ENCODE measurements at places on chromosomes 2 and 18.

DNA sequence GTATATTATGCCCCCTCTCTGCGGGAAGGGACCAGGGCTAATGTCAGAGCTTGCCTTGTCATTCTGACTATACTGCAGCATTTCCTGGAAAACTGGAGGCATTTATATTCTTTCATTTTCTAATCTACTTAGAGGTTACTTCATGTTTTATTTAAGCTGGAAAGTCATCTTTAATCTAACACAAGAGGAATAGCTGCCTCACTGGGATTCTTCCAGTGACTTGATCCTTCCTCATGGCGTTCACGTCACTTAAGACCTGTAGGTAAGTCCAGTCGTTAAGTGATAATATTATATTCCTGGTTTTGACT, 727.6 kb upstream of the DDX18 start:
- no peak for DNase-seq

DNA sequence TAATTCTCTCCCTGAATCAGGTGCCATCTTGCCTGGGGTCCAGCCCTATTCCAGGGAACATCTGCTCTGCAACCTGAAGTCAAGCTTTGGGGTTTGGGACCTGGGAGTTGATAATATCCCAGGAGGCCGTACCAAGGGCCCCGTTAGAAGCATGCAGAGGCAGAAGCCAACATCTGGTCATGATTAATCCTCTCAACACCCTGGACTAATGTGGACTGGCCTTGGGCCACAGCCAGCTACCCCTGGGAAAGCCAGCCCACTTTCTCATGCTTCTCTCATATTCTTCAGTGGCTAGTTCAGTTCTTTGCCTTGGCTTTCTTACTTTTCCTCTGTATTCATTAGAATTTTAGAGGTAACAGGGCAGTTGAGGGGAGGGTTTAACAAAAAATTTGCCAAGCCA, 515.6 kb upstream of the NRP2 start:
- DNase-seq: no peak

DNA sequence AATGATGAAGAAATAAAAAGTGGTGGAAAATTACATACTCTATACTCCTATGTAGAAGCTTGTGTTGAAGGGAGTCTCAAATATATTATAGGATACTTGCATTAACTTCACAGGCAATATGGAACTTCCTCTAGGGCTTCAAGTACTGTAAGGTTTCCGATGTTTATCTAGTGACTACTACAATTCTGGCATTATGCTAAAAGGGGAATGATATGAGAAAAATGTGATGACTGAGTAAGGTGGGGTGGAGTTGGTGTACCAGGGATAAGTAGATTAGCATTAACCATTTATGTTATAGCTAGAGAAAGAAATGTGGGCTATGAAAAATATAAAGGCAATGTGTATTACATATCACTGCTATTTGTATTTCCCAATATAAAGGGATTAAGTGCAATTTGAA, 229.5 kb downstream of the DCC start:
- no peak for DNase-seq

DNA sequence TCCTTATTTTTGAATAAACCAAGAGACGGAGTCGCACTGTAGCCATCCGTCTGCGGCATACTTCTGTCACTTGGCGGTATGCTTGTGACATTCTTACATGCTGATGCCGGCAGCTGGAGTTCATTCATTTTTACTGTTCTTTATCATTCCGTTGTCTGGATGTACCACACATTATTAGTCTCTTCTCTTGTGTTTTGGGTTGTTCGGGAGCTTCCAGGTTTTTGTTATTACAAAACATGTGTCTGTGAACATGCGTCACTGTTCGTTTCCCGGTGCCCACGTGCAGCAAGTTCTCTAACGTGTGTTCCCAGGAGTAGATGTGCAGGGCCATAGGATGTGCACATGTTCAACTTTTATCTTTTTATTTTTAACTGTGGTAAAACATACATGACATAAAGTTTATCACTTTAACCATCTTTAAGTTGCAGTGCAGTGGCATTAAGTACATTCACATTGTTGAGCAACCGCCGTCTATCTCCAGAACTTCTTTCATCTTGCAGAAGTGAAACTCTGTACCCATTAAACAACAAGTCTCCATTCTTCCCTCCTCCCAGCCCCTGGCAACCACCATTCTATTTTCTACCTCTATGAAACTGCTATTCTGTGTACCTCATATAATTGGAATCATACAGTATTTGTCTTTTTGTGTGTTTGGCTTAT, 40.1 kb downstream of the MTCL1 start:
- DNase-seq: no peak

DNA sequence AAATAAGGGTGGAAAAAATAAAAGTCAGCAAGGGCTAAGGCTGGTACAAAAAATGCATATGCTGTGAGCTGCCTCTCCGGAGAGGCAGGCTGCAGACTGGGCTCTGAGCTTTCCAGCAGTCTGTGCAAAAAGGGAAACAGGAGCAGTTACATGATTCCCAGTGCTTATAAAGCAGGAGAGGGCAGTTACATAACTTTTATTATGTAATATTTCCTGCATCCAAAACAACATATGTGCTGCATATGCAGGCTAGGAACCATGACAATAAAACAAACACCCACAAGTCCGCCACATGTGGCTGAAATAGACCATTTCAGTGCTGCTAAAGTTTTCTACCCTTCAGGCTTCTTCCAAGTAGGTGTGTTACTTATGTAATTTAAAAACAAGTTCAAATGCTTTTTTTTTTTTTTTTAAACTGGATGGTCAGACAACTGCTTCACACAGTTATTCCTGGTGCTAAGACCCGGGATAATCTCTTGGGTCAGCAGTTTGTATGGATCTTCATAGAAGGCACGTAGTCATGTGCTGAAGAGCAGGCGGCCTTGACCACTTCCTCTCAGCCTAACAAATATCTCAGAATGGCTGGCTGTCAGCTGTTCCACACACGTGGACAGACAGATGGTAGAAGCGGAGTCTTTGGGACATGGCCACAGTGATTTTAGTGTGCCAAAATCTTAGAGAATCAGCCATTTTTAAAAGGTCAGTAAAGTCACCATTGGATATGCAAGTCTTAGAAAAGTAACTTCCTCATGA, 43.5 kb downstream of the ARMC9 start:
- DNase-seq: no peak

- DNase-seq: no peak
Measured at GRCh38 chr2:151260573-151261230, 961 bp downstream of the RBM43 start.

- DNase-seq: no peak
Measured at GRCh38 chr2:10026940-10027569, 16.3 kb upstream of the KLF11 start.

- no peak for DNase-seq
Measured at GRCh38 chr2:140526575-140526974, 1604.2 kb downstream of the LRP1B start.

DNA sequence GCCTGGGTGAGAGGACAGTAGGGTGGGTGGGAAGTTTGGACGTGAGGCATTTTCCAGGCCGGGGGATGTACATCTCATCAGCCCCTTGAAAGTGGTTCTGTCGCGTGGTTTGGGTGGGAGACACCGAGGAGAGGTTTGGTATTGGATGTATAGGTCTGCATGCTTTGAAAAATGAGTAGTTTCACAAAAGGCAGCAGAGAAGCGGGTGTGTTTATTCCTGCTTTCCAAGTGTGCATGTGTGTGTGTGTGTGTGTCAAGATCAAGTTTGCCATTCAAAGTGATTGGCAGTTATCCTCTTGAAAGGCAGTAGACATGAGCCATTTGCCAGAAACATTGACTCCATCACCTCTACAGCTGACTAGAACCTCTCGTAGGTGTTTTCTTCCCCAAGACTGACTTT, 423.1 kb upstream of the POU3F3 start:
- no peak for DNase-seq

GRCh38 chr18:31563778-31564177, 27.9 kb upstream of the TTR start:
- DNase-seq: no peak

DNA sequence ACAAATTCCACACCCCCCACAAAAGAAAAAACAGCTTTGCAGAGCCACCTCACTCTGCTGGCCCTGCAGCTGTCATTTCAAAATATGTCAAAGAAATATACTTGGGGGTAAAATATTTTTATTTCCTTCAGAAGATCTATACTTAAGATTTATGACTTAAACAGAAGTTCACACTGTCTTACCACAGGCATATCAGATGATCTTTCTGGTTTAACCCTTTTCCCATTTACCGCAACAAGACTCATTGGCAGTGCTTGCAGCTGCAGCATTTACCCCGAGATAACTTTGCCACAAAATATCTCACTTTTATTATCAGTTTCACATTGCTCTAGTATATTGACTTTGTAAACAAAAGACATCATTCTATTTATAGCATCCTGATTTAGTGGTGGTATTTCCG, 21.6 kb upstream of the SLC35G4 start:
- DNase-seq: no peak
